ENCODE measurements at places on chromosomes 1 and 21.

DNA sequence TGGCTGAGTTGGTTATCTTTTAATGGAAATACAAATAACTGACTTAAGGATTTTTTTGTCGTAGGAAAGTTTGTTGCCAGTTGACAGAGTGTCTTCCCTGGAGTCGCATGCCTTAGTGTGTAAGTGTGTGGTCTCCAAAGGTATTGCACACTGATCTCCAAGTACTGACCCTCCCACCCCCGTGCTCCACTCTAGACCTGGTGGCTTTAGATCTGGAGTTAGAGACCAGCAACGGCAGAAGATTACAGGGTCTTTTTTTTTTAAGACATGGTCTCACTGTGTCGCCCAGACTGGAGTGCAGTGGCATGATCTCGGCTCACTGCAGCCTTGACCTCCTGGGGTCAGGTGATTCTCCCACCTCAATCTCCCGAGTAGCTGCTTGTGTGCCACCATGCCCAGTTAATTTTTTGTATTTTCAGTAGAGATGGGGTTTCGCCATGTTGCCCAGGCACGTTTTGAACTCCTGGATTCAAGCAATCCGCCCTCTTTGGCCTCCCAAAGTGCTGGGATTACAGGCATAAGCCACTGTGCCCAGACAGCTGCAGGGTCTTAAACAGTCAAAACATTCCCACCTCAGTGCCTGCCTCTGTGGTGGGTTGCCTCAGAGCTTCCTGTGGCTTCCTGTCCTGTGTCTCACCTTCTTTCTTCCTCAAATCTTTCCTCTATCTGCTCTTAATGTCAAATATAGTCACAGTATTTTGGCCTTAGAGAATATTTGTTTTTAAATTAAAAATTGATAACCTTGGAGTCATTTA is 6.9 kb downstream of the TRAPPC10 start:
- no peak for DNase-seq

GRCh38 chr1:4636644-4637380 is 17.6 kb upstream of the AJAP1 start:
- no peak for DNase-seq

GRCh38 chr1:201311356-201312011 is 28.2 kb downstream of the PKP1 start:
- DNase-seq = no peak

DNA sequence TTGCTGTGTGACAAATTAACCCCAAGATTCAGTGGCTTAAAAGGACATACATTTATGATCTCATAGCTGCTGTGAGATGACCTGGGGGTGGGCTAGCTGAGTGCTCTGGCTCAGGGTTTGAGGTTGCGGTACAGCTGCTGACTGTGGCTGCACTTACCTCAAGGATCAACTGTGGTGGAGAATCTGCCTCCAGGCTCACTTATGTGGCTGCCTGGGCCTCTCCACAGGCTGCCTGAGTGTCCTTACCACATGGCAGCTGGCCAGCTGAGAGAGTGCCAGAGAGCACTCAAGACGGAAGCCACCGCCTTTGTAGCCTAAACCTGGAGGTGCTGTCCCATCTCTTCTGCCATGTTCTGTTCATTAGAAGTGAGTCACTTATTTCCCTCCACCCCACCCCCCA is 5.7 kb downstream of the LRRC71 start:
- DNase-seq = peak; percentile 73

GRCh38 chr1:47235241-47235681 is 3.2 kb upstream of the TAL1 start:
- no peak for DNase-seq

DNA sequence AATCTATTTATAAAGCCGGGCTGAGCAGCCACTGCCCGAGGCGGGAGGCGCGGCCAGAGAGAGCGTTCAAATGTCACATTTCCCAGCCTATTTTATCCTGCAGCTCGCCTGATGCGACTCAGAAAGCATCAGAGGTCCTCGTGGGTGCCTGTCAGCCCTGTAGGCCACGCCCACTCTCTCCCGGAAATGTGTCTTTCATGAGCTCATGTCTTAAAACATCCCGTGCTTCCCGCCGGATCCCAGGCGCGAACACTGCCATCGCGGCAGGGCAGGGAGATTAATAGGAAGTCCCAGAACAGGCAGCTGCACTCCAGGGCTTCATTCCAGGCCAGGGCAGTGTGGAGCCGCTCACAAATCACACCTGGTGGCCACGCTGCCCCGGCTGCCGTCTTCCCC is 117.5 kb downstream of the PRDM16 start:
- peak; percentile 79 for DNase-seq

DNA sequence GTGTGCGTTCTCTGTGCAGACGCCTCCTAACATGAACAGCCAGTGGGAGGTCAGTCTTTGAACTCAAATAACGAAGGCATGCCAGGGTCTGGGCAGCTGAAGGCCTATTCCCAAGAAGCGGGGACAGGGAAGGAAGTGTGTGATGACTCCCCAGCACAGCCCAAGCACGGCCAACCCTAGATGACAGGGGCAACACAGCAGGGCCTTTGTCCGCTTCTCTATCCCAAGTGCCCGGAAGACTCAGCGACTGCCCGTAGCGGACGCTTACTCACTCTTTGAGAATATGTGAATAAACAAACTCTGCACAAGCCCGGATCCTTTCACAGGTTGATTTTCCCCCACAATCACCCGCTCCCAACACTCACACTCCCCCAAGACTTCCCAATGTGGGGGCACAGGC is 11.2 kb downstream of the C1orf198 start:
- no peak for DNase-seq

DNA sequence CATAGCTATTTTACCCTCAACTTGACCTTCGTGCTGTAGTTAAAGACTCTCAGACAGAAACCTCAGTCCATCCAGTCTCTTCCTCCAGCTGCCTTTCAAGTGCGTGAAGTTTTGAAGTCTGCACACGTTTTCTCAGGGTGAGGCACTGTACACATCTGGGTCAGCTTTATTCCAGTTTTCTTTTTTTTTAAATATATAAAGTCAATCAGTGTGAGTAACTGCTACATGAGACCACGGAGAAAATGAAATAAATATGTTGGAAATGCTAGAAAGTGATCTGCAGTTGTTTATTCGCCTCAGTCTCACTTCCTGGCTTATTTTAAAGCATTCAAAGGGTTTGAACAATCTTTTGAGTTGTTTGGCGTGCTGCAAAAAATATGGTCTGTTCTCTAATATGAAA is 135.7 kb downstream of the ROR1 start:
- peak; percentile 17 for DNase-seq

All from fibroblast of skin of abdomen (primary cell).